ENCODE measurements at places on chromosomes 5 and 9. TPM values are rescaled to one million over a fixed set of nuclear protein-coding genes. Genes with fewer than 3 reads are reported as not detected.

Gene LAMC3
- 0.21 TPM for total RNA-seq

- no peak for DNase-seq
Observed at GRCh38 chr5:674630-675011, 18.5 kb downstream of the TPPP start.

Gene PPP2CA
- total RNA-seq: 42.8 TPM

Gene DPYSL3
- total RNA-seq: 68.0 TPM

Gene MRPS30
- total RNA-seq: 74.7 TPM
